ENCODE measurements at places on chromosomes 2 and 18.
A peak's percentile ranks its signal among the peaks of the same experiment; 100 is the strongest.

DNA sequence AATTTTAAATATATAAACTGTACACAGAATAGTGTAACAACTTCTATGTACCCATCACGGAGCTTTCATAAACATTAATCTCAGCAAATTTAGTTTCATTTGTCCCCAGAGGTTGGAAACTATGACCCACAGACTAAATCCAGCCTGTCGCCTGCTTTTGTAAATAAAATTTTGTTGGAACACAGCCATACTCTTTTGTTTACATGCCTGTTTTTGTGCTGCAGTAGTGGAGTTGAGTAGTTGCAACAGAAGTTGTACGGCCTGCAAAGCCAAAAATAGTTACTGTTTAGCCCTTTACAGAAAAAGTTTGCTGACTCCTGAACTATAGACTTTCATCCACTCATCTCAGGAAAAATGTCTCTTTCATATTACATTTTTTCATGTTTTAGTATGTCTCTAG, 39.8 kb downstream of the RBM45 start:
- peak; percentile 89 for DNase-seq

DNA sequence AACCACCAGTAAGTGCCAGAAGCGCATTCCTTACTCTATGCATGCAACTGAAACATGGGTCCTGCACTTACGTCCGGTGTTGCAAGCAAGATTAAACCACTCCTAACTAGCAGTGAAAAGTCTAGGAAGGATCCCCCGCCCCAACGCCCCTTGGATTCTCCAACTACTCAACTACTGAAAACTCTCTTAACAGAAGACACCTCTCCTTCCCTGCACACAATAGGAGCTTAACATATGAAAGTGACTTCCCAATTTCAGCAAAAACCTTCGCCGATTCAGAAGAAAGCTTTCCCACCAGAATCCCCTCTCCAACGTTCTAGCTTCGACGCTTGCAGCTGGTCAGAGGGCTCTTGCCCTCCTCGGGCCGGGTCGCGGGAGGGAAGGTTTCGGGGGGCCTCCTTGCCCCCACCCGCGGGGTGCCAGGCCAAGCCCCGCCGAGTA, 578 bp downstream of the IWS1 start:
- peak; percentile 70 for DNase-seq

- DNase-seq = no peak
Measured at GRCh38 chr2:154844513-154844912, 146.0 kb downstream of the KCNJ3 start.

- no peak for DNase-seq
Measured at GRCh38 chr2:2777876-2778275, 446.8 kb upstream of the MYT1L start.

DNA sequence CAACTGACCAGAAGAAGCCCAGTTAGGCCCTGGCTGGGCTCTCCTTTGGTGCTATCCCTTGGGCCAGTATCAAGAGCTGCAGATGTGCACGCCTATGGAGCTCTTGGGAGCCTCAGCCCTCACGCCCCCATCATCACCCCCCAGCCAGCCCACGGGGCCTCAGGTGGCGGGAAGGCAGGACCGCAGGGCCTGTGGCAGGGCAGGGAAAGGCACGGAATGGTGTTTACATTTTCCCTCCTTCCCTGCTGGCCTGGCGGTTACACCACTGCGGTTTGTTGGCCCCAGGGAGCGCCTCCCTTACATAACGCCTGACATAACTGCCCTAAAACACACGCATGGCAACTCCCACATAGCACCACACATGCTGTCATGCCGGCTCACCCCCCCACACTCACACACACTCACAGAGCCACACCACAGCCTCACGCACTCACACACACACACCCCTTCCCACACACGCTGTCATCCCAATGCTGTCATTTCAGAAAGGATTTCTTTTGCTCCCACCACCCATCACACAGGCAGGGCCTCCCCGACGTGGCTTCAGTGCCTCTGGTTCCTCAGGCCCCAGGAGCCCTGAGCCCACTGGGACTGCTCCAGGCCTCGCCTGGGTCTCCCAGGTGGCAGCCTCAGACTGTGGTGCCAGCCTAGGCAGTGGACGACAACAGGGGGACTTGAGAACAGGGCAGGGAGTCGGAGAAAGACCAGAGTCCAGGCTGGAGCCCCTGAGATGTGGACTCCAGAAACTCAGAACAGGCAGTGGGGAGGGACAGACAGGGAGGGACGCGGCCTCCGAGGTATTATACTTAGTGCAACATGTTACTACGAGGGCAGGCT, 15.7 kb downstream of the ZFP36L2 start:
- peak; percentile 86 for DNase-seq

GRCh38 chr2:34337735-34338134, 738.6 kb upstream of the FAM98A start:
- no peak for DNase-seq

GRCh38 chr18:74368901-74369705, 53.5 kb downstream of the C18orf63 start:
- DNase-seq = no peak

DNA sequence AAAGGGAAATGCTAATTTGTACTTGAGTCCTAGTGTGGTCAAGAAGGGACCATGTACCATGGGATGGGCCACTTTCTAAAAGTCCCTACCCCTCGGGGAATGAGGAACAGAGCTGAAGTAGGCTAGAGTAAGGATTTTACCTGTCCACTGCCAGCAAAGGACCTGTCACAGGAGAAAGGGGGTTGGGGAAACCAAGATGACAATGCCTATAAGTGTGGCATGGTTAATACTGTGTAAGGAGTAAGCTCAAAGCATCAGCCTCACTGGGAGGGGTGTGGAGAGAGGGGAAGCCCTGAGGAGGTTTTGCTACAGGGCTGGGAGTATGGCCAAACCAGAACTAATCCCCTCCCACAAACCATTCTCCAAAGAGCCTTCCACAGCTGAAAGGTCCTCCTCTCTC, 15.8 kb downstream of the GKN2 start:
- no peak for DNase-seq

- peak; percentile 23 for DNase-seq
Measured at GRCh38 chr2:224062481-224063297, 23.6 kb upstream of the SERPINE2 start.

GRCh38 chr2:85920810-85921545, 32.2 kb upstream of the ST3GAL5 start:
- DNase-seq = peak; percentile 63

DNA sequence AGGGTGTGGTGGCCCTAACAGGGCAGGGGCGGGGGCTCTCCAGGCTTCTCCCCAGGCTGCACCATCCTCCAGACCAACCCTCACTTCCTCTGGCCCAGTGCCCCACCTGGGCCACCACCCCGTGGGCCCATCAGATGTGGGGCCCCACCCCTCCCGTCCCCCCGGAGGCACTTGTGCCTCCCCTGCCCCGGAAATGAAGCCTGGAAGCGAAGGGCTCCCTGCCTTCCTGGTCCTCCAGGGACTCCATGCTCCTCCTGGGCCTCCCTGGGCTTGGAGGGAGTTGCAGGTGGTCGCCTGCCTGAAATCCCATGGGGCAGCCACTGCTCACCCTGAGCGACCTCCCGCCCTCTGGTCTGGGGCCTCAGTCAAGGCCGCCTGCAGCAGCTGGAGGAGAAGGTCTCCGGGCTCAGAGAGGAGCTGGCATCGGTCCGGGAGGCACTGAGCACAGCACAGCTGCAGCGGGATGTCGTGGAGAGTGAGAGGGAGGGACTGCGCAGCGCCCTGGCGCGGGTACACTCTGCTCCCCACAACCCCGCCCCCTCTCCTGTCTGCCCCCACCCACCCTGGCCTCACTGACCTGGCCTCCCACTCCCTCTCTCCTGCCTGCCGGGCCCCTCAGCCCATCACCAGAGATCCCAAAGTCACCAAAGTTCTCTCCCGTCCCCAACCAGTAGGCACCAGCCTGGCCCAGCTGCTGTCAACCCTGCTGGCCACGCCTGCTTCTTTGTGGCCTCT, 28.0 kb downstream of the CROCC2 start:
- DNase-seq = no peak

GRCh38 chr2:240891492-240892340, 4.2 kb downstream of the MAB21L4 start:
- DNase-seq = no peak

DNA sequence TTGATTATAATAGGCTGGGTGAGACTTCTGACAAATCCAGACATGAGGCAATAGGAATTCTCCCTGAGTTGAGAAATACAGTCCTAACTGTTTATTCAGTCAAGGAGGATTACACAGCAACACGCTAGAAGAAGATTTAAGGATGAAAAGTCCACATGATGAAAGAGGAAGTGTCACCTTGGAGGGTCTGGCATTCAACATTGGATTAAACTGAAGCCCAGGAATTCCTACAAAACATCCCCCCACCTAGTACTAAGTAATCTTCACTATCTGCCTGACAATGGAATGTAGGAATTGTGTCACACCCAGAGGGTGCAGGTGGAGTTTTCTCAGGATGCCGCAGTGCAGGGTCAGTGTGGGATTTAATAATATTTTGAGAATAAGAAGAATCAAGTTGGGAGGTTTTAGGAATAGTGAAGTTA, 142.4 kb downstream of the SOCS6 start:
- peak; percentile 87 for DNase-seq

- no peak for DNase-seq
Measured at GRCh38 chr2:66930339-66931220, 466.6 kb upstream of the ETAA1 start.

DNA sequence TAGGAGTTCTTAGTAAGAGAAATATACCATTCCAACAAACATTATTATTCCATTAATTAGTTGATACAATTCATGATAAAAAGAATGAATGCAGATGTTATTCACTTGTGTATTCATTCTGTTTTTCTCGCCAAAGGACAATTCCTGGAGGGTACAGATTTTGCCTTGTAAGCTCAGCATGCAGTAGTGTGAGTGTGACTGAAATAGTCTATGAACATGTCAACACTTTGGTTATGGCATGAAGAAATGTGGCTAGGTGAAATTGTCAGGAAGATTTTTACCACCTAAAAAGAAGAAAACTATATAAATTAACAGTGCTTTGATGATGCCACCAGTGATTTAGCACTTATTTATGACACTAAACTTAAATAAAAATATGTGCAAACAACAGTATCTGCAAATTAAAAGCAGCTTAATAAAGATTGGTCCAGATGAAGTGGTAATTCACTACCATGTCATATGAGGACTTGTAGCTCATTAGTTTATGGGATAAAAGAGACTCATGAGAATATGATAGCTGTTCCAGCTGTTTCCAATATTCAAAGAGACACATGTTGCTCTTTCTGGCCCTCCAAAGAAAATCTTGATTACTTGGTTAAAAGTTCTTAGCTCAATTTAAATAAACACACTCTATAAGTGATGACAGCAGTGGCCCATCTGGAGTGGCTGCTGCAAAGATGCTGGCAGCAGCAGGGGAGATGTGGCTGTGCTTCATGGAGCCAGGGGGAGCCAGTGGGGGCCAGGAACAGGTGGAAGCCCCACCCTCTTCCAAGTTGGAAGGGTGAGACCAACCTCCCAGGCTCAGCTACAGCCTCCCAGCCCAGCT, 165.0 kb downstream of the CDH19 start:
- no peak for DNase-seq

DNA sequence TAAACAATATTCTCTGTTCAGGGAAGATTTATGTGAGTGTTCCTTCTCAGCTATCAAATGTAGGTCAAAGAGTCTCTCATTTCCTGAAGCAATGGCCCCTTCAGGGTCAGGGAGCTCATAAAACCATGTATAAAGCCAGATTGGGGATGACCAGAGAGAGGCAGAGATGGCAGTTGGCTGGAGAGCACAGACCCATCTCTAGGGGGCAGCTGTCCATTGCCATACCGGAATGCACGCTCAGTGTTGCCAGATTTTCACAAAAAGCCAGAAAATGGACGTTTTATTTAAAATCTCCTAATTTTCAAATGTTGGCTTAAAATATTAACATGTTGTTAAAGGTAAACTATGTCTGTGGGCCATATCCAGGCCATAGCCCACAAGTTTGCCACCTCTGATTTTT, 1920.7 kb upstream of the CELF4 start:
- DNase-seq = no peak

DNA sequence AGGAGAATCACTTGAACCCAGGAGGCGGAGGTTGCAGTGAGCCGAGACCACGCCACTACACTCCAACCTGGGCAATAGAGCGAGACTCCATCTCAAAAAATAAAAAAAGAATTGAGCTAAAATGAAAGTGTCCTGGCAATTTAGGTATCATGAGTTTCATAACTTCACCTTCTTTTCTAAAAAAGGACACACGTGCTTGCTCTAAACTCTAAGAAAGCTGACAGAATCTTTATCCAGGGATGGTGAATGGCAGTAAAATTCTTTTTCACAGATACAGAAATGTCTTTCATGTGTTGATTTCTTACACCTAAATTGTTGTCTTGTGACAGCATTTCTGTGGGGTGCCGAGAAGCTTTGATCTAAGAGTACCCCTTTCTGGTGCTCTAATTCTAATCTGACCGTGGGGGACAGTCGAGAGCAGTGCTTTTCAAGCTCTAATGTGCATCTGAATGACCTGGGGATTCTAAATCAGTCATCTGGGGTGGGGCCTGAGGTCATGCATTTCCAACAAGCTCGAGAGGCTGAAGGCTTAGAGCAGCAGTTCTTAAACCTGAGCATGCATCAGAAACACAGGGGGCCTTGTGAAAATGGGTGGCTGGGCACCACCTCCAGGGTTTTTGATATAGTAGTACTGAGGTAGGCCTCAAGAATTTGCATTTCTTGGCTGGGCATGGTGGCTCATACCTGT, 42.1 kb upstream of the REL start:
- no peak for DNase-seq

DNA sequence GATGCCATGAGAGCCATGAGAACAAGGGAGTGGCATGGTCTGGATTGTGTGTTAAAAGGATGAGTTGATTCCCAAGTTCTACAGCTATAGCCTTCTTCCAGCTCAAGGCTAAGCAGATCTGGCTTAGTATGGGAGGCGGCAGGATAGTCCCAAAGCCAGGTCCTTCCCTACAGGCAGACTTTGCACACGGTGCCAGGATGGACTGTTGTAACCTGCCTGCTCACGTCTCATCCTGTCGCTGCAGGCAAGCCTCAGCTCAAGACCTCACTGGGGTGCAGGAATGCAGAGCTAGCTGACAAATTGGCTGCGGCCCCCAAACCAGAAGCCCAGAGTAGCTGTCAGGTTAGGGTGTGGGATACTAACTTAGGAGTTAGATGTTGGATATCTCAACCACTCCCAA, 28.8 kb upstream of the IGFBP5 start:
- DNase-seq = no peak

DNA sequence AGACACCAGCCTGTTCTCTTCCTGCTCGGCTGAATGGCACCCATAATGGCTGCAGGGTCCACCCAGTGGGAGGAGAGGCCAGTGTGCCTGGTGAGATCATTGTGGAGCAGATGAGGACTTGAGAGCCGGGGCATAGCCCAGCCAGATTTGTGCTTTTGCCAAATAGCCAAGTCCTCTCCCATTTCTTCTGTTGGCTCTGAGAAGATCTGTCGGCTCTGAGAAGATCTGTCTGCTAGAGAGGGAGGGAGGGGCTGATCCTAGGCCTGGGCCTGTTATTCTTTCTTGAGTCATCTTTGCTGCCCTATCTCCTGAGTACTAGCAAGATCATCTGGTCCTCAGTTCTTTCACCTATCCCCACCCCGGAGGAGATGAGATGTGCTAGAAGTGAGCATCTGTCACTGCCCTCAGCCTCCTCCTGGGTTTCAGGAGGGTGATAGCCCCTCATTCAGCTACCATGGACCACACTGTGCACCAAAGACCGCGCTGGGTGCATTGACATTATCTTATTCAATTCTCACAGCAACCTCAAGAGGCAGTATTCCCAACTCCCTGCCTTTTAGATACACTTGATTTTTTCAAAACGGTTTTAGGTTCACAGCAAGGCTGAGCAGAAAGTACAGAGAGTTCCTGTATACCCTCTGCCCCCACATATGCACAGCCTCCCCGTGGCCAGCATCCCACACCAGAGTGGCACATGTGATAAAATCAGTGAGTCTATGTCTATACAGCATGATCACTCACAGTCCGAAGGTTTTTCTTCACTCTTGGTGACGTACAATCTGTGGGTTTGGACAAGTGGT, 98.6 kb downstream of the CAPN13 start:
- no peak for DNase-seq

GRCh38 chr2:112023707-112024106, 31.4 kb upstream of the TMEM87B start:
- DNase-seq = no peak
